ENCODE measurements at places on chromosomes 6 and 20.

DNA sequence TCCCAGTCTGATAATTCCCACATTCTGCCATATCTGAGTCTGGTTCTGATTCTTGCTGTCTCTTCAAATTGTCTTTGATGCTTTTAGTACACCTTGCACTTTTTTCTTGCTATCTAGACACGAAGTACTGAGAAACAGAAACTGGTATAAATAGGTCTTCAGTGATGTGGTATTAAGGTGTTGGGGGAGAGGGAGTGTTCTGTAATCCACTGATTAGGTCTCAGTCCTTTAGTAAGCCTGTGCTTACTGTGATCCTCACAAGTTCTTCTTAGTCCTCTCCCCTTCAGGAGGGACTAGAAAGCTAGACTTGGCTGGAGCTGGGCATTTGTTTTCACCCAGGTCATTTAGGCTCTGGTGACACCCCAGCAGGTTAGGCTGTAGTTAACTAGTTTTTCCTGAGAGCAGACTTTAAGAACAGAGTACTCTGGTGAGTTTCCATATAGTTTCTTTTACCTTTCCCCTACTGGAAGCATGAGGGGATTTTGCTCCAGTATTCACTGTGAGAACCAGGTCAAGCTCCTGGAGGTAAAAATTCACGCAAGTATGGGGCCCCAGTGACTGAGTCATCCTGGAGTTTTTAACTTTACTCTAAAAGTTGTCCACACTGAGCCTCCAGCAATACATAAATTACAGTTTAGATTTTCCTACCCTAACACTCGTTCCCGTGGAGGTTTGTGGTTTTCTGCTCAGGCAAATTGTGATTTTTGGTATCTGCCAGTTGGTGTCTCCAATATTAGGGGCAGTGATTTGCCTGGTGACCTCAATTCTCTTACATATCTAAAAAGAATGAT, 154.6 kb downstream of the CDKAL1 start:
- no peak for DNase-seq

DNA sequence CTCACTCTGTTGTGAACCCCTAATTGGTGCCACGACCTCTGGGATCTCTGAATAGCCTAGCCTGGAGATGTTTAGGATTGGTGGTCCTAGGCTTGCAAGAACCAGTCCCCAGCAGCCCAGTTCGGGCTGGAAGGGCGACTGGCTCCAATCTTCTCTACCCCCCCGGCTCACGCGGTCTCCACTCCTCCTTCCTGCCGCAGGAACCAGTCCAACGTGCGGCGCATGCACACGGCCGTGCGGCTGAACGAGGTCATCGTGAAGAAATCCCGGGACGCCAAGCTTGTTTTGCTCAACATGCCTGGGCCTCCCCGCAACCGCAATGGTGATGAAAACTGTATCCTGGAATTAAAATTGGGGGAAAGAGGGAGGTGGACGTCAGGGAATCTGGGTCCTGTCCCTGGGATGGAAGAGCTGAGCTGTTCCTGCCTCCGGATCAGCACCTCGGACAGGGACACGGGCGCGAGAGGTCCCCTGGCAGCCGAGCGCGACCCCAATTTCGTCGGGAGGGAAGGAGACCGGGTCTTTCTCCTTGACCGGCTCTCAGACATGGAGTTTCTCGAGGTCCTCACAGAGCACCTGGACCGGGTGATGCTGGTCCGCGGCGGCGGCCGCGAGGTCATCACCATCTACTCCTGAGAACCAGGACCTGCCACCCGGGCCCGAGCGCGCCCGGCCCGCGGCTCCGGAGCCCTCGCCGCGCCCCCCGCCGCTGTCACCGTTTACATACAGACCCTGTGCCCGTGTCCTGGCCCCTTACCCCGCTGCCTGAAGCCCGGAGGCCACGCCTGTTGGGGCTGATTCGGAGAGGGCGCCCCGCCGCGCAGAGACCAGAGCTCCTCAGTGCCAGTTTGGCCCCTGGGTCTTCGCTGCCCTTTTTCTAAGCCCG, 28.2 kb downstream of the SLC12A5 start:
- no peak for DNase-seq

- no peak for DNase-seq
These were observed 54.0 kb upstream of the REV3L start for GRCh38 chr6:111536910-111537527.

GRCh38 chr6:67717281-67717680, 917.8 kb upstream of the ADGRB3 start:
- no peak for DNase-seq

DNA sequence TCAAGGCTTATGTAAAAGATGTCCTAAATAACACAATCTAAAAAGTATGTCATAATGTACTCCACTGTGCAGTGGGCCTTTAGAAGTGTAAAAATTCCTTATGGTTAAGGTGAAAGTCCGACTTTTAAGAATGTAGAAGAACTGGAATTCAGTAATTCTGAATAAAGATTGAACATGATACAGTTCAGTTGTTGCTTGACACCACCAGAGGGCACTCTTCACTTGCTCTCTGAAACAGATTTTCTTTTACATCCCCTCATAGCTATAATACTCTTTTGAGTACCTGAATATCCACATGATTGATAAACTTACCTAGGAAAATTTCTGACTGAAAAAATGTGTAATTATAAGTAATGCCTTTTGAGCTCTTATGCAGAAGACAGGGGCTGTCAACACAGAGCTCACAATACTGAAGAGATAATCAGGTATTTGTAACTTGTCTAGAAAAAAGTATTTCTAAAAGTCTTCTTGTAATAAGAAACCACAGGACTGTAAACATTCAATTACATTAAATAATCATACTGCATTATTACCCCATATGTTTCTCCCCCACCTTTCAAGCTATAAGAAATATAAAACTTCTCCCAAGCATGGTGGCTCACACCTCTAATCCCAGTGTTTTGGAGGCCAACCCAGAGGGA, 92.1 kb downstream of the POPDC3 start:
- no peak for DNase-seq

GRCh38 chr20:13990465-13990864, at the start of gene SEL1L2:
Gene SEL1L2 (minus strand): TSS chr20:13990614. CDS start chr20:13990534, 80 bp downstream.
- no peak for DNase-seq

DNA sequence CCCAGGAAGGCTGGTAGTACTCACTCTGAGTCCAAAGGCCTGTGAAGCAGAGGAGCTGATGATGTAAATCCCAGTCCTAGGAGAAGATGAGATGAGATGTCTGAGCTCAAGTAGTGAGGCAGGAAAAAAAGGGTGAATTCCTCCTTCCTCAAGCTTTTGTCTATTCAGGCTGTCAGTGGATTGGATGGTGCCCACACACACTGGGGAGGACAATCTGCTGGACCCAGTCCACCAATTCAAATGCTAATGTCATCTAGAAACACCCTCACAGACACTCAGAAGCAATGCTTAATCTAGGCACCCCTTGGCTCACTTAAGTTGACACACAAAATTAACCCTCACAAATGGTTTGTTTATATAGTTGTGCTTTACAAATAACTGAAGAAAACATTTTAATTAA, 94.6 kb downstream of the CD109 start:
- DNase-seq, result no peak

DNA sequence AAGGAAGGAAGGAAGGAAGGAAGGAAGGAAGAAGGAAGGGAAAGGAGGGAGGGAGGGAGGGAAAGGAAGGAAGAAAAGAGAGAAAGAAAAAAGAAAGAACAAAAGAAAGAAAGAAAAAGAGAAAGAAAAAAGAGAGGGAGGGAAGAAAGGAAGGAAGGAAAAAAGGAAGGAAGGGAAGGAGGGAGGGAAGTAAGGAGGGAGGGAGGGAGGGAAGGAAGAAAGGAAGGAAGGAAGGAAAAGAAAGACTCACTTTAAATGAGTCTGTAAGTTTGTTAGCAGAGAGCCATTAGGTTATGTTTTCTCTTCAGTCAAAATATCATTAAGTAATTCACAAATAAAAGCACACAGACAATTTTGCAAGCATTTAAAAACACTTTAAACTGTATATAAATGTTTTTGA, 44.0 kb upstream of the SASH1 start:
- DNase-seq, result no peak

GRCh38 chr6:129893640-129894039, 32.5 kb upstream of the TMEM244 start:
- DNase-seq, result no peak

DNA sequence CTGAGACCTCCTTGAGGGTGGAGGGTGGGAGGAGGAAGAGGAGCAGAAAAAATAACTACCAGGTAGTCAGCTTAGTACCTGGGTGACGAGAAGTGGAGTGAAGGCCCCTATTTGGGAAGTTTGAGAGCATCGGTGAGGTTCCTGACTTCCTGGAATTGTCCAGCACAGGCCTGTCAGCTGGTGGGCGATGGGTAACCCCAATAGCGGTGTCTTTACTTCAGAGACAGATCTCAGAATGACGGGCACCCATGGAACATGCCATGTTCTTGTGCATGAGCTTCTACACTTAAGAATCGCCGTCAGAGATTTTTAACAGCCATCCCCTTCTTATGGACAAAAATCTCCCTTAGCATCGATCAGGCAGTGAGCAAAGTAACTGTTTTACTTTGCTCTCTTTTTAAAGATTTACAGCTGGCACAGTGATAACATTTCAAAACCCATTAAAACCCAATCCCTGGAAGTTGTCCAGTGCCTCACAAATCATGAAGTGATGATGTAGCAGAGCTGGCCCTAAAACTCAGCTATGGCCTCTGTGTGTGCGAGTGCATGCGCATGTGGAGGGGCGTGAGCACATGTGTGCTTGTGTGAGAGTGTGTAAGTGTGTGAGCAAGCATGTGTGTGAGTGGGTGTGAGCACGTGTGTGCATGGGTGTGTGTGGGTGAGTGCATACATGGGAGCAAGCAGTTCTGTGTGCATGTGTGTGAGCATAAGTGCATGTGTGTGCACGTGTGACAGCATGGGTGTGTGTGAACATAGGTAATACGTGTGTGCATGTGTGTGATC, 85.2 kb downstream of the DLL1 start:
- no peak for DNase-seq

GRCh38 chr6:121533321-121533841, 97.9 kb downstream of the GJA1 start:
- DNase-seq, result no peak

DNA sequence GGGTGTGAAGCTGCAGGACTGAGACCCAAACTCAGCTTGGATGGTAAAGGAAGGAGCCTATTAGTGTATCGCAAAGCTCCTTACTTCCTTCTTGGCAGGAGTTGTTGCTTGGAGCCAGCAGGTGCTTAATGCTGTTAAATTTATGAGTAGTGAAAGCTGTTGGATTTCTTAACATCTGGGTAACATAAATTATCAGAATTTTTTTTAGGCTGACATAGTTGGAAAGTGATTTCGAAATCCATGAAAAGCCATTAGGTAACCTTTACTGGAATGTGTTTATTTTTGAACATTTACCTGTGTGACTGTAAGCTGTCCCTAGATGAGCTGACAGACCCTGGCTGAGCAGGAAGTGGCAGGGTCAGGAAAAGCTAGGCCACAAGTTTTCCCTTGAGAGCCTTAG, 470.4 kb upstream of the SLC35B3 start:
- DNase-seq, result no peak

DNA sequence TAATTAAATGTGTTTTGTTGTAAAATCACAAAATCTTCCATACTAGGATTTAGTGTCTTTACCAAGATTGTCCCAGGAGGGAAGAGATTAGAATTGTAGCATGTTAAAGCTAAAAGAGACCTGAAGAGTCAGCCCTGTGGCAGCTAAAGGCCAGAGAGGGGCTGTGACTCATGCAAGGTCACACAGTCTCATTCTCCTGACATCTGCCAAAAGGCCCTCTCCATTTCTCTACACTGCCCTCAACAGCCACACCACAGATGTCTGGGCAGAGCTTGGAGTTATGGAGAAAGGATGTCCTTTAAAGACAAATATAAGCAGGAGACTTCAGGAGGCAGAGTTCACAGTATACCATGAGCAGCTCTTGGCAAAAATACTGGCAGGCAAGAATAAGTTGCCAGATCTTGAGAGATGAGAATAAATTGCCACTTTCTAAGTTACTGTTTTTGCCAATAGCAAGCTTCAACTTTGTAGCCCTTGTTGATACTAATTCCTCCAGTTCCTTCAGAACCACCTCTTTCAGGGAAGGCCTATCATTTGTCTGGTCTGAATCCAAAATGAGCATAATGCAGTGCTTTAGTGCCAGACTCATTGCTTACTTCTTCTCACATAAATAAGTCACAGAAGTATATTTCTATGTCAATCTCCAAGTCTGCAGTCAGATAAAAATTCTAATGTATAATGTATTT, 41.7 kb downstream of the AKIRIN2 start:
- DNase-seq, result no peak

GRCh38 chr6:157322792-157323254, 496 bp downstream of the TMEM242 start:
- no peak for DNase-seq

GRCh38 chr6:24743265-24743943, 24.4 kb upstream of the C6orf62 start:
- DNase-seq, result no peak

DNA sequence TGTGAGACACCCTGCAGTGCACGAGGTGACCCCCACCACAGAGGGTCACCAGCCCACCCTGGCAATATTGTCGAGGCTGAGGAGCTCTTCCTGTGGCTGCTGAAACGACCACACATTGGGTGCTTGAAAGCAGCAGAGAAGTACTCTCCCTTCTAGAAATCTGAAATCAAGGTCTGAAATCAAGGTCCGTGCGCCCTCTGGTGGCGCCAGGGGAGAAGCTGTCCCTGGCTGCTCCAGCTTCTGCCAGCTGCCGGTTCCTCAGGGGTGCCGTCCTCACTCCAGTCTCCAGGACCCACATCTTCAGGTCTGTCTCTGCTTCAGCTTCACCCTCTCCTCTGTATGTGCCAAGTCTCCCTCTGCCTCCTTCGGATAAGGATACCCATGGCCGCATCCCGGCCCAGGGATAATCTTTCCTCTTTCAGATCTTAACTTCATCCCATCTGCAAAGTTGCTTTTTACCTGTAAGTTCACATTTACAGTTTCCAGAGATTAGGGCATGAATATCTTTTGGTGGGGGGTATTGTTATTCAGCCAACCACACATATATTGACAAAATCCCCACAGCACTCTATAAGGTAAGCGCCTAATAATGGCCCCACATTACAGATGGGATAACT, 108.3 kb upstream of the PHACTR3 start:
- DNase-seq, result peak; percentile 47

- no peak for DNase-seq
These were observed 79.8 kb downstream of the GINS1 start for GRCh38 chr20:25487306-25487705.

DNA sequence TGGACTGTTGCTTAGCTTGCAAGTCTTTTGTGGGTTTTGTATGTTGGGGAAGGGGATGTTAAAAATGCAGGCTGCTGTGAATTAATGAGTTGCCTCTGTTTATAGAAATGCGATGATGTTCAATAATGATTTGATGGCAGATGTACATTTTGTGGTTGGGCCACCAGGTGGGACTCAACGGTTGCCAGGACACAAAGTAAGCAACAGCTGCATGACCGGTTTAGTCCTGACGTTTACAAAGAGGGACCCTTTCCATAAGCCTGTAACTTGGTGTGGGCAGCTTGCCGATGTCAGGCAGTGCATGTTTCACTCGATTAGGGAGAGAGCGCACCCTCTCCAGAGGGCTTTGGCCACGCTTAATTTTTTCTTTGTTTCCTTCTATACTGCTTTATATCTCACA, 1.3 kb downstream of the BTBD3 start:
- DNase-seq, result no peak

GRCh38 chr6:130761286-130761685, 65.9 kb upstream of the SMLR1 start:
- DNase-seq, result no peak

All from caudate nucleus (tissue), 63 donors.